ENCODE measurements at places on chromosomes 11 and 22.

DNA sequence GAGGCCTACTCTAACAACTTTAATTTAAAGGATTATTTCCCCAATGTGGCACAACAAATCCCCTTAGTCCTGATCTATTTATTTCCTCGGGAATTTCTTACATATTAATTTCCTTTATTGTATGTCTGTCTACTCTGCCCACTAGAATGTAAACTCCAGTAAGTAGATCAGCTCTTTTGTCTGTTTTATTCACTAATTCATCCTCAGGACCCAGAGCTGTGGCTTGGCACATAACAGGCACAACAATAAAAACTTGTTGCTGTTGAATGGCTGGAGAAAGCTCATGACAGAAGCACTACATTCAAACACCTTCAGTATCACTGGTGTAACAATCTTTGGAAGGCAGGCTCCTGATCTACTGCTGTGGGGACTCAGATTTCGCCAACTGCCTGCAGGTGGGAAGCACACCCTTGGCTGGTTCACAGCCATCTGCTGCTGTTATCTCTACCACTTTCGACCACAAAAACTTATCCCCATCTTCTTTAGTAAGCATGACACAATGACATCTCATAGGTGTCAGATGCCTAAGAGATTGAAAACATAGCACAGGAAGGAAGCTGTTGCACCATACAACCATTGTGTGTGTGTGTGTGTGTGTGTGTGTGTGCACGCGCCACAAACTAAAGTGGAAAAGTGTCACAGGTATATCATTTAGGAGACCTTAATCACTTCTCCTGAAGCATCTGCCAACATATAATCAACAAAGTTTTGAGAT lies 11.9 kb downstream of the HIRA start:
- DNase-seq = no peak

DNA sequence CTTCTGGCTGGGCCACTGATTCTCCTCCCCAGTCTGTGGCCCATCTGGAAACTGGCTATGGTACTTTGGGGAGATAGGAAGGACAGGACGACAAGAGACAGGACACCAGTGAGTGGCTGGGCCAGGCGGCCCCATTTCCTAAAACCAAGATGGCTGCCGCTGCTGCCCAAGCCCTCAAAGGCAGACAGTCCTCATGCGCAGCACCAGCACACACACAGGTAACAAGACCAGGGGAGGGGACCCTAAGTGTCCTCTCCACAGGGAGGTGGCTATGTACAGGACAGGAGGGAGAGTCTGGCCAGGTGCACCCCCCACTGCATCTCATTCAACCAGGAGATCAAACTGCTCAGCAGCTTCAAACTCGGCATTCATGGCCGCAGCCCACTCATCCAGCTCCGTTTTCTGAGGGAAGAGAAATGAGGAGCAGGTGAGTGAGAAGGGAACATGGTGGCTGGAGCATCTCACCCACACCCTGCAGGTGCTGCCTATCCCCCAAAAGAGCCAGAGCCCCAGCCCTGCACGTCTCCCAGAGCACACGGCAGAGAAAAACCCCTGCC lies 5.0 kb downstream of the CDCA5 start:
- DNase-seq = no peak

- DNase-seq = no peak
Observed at GRCh38 chr11:132590986-132591385, 941.3 kb downstream of the OPCML start.

DNA sequence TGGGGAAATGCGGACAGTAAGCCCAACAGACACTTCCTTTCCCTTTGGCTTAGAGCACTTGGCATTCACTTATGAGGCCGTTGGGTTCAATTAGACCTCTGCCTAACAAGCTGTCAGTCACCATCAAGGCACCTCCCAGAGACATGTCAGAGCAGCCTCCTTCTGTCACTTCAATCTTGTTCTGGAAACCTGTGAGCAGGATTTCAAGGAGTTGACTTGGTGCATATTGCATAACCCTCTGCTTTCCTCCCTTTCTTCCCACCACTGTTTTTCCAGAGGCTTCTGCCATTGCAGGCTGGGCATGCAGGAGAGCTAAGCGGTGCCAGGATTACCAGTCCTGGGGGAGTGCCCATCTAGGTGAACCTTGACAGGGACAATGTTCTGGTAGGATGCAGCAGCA lies 484.2 kb upstream of the LRRC4C start:
- DNase-seq = no peak

DNA sequence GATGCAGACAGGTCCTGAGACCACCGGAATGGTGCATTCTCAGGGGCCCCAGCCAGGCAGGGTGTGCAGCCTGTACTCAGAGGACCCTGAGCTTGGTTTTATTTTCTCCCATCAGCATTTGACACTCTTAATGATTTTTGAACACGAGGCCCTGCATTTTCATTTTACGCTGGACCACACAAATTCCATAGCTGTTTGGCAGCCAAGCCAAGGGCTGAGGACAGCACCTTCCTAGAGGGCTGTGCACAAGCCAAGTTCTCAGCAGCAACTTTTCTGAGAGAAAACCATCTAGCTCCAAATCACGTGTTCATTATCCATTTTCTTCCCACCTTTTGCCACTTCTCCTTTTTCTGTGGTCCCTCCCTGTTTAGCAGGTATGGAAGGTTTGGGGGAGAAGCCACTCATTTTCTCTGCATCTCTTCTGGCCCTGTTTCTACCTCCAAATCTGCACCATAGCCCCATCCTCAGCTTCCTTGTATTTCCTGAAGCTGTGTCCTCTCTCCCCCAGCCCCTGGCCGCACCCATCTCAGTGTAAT lies 60.4 kb downstream of the TRAF6 start:
- no peak for DNase-seq

DNA sequence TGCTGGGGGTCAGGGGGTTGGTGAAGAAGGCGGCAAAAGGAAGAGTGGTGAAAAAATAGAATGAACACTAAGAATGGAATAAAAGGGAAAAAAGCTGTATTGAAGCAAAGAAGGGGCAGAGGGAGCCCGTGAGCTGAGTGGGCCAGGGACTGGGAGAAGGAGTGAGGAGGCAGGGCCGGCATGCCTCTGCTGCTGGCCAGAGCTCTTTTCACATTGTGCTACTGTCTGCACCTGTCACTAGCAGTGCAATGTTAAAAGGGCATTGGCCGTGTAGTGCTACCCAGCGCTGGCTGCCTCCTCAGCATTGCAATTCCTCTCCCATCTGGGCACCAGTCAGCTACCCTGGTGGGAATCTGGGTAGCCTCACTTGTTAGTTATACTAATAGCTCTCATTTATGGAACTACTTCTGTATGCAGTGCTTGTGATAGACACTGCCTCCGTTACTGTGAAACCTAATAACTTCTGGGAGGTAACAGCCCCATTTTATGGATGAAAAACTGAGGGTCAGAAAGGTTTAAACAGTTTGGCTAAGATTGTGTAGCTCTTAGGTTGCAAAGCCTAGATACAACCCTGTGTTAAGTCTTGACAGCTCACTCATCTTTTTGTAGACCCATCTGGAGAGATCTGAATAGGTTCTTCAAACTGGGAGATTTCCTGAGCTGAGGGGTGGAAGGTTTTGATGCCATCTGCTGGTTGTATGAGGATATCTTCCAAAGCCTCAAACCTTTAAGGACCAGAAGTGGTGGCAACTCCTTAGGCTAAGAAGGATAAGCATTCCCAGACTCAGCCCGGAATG lies 8.5 kb downstream of the YPEL4 start:
- peak; percentile 72 for DNase-seq
